ENCODE measurements at places on chromosomes 7 and 10. TPM values are rescaled to one million over a fixed set of nuclear protein-coding genes. Genes with fewer than 3 reads are reported as not detected.

- DNase-seq = no peak
Observed at GRCh38 chr10:70578371-70578947, 24.1 kb downstream of the PRF1 start.

DNA sequence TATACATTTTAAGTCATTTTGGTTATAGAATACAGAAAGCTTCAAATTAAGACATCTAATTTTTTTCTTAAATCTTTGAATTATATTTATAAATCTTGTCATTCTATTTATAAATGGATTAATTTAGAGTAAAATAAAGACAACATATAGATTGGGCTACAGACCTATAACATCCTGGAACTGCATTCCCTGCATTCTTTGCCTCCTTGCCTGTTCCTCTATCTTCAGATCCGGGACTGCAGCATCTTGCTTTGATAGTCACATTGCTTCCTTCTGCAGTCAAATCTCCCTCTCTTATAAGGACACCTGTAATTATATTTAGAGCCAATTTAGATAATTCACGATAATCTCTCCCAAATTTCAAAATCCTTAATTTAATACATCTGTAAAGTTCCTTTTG is 64.2 kb downstream of the ATRNL1 start:
- DNase-seq = no peak

DNA sequence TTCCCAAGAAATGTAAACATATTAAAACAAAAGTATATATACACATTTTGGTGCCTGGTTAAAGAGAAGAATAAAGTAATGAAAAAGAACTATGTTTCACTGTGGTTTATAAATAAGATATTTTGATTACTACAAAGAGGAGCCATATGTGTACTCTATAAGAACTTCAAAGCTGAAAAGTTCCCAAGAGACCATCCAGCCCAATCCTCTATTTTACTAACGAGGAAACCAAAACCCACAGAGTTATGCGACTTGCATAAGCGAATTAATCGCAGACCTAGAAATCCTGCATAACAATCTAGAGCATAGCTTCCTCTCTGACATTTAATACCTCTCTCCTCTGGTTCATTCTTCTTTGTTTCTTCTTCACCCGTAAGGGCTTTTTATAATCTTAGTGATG is 937.1 kb downstream of the CNTNAP2 start:
- no peak for DNase-seq

- DNase-seq = no peak
Observed at GRCh38 chr10:77149706-77150105, 487.9 kb downstream of the KCNMA1 start.

GRCh38 chr7:117889611-117890010 is 16.4 kb upstream of the CTTNBP2 start:
- no peak for DNase-seq

Gene CYP3A7
- total RNA-seq = not detected

Gene ATOH7
- 0.20 TPM for total RNA-seq

GRCh38 chr10:129959544-129960480 is 4.3 kb downstream of the EBF3 start:
- no peak for DNase-seq

DNA sequence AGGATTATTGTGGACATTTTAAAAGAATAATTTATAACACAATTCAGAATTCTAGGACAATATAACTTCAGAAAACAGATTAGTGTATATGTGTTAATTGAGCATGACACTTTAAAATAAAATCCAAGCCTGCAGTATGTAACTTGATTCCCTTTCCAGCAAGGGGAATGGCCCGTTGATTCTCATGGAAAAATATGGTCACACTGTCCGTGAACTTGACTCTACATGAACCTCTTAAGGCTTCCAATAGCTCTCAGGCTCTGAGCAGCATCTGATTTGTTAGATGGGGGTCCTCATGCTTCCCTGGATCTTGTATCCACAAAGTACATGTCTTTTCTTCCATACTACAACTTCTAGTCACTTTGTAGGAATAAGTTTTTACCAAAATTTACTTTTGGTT is 85.5 kb upstream of the AKR1E2 start:
- DNase-seq = no peak

DNA sequence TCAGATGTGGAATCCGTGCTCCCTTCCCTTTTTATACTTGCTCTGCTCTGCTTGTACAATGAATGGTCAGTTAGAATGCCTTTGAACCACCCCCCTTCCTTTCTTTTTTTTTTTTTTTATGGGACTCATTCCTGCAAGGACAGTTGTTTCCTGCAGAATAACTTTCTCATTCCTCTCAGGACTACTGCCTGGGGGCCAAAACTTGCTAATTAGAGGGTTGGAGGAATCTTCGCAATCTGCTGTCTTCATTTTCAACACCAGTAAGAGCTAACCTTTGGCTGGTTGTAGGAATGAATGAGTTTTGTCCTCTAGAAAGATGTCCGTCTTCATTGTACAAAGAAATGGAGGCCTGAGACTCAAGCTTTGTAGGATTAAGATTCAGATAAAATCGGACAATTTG is 868.1 kb downstream of the LRMDA start:
- DNase-seq = no peak

DNA sequence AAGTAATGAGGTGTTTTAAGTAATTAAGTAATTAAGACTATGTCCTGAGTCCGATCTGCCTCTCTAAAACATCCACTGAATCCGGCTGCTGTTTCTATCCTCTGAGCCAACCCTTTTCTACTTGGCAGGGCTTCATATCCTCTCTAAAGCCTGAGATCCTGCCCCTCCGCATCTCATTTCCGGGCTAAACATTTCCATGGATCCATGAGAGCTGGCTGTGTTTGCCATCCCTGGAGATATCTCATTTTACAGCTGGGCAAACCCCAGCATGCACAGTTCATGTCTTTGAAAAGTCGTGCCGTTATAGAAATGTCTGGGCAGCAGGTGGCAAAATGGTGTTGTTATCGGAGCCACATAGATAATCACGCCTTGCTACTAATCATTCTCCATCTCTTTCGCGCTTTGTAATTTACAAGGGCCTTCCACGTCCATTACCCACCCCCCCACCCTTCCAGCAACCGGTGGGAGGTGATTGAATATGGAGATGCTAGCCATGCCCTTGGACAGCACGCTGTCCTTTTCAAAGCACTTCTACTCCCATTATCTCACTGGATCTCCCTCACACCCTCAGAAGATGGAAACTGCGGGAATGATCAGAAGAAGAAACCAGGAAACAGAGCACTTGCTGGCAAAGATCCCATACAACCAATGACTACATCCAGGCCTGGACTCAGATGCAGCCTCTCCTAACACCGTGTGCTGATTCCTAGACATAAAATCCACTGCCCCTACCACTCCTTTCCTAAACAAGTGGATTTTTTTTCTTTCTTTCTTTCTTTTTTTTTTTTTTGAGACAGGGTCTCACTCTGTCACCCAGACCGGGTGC is 1189.2 kb downstream of the TYW1 start:
- DNase-seq = no peak

- DNase-seq = peak; percentile 29
Observed at GRCh38 chr10:73647211-73647874, 6.1 kb upstream of the MYOZ1 start.

Gene LRMDA
- 0.98 TPM for total RNA-seq

GRCh38 chr10:102119417-102120141 is 589 bp downstream of the LDB1 start:
- no peak for DNase-seq

Data from neural crest cell (in vitro differentiated cells).